ENCODE measurements at places on chromosomes 3 and 15.
A peak's percentile ranks its signal among the peaks of the same experiment; 100 is the strongest.

- no peak for DNase-seq
Measured at GRCh38 chr3:61155701-61156292, 95.5 kb downstream of the FHIT start.

- DNase-seq = no peak
Measured at GRCh38 chr3:52880047-52880446, 17.3 kb downstream of the STIMATE start.

DNA sequence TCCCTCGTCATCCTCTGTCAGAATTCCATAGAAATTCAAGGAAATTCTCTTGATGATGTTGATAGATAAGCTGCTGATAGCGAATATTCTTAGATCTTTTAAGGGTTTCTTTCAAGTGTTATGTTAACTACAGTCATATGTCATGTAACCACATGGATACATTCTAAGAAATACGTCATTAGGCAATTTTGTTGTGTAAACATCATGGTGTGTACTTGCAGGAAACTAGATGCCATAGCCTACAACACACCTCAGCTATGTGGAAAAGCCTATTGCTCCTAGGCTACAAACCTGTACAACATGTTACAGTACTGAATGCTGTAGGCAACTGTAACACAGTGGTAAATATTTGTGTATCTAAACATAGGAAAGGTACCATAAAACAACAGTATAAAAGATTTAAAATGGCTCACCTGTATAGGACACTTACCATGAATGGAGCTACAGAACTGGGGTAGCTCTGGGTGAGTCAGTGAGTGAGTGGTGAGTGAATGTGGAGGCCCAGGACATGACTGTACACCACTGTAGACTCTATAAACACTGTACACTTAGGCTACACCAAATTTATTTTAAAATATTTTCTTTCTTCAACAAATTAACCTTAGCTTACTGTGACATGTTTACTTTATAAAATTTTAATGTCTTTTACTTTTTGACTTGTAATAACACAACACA is 34.6 kb downstream of the GLDN start:
- DNase-seq = no peak

- no peak for DNase-seq
Measured at GRCh38 chr3:154464440-154465190, 34.6 kb upstream of the GPR149 start.

DNA sequence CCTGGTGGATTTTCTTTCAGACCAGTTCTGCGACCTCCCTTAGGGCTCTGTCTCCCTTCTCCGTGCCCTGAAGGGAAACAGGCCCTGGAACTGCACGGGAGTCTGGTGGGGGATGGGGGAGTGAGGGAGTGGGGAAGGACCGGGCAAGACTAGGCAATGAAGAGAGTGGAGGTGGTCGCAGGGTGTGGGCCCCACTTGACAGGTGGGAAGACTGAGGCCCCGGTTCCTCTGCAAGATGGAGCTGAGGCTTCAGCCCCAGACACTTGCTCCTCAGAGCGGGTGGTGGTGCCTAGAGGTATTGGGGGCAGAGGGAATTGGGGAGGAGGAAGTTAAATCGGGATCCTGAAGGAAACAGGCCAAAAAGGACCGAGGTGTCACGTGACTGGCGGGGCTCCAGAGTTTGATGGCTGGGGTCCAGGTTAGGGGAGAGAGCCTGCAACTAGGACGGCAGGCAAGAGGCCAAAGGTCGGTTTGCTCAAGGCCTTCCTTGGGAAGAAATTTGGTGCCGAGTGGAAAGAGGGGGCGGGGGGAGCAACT is 597 bp upstream of the CAMK1 start:
- peak; percentile 73 for DNase-seq

DNA sequence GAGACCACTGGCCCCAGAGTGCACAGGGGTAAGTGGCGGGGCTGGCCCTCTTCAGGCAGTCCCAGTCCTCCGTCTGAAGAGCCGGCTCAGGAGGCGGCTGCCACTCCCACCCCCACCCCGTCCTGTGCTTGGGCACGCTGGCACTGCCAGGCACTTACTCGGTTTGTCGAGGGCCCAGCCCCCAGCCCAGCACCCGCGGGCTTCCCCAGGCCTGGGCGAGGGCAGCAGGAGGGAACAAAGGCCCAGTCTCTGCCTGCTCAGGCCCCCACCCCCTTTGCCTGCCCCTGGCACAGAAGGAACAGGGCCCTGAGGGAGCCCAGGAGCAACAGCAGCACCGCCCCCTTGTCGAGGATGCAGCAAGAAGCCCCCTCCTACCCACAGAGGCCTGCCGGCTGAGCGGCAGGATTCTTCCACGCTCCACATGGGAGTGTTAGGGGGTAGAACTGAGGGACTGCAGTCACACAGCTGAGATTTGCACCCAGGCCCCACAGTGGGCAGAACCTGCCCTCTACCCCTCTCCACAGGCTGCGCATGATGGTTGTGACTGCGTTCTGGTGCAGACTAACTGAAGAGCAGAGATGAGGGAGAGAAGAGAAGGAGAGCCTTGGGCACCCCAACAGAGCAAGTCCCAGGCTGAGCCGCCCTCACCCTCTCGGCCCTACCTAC is 8.9 kb downstream of the DUSP7 start:
- DNase-seq = no peak

GRCh38 chr3:189403194-189403593 is 228.0 kb upstream of the TP63 start:
- DNase-seq = no peak

GRCh38 chr3:71045212-71045916 is 538.2 kb downstream of the FOXP1 start:
- DNase-seq = no peak

DNA sequence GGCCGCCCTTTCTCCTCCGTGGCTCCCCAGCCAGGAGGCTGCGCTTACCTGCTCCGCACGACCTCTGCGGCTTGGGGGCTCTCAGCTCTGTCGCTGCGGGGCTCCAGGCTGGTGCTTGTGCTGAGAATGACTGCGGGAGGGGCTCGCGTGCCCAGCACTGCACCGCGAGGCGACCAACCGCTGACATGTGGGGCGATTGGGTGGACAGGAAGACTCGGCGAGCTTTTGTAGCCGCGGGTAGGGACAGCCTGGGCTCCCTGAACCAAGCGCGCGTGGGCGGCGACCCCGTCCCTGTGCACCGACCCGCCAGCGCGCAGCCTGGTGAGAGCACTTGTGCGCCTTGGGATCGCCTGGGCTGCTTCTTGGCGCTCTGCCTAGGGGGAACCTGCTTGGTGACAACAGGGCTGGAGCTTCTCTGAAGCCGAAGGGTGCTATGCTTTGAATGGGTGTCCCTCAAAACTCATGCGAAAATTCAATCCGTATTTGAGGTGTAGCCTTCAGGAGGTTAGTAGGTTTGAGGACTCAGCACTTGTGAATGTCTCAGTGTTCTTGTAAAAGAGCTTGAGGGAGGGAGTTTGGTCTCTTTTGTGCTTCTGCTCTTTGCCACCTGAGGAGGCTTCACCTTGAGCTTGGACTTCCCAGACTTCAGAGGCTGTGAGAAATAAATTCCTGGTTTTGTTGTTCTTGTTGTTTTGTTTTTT is 50.4 kb downstream of the IL12A start:
- no peak for DNase-seq

- no peak for DNase-seq
Measured at GRCh38 chr3:104397713-104398112, 969.0 kb upstream of the ALCAM start.

GRCh38 chr3:14457999-14458398 is 55.6 kb downstream of the SLC6A6 start:
- no peak for DNase-seq

- DNase-seq = no peak
Measured at GRCh38 chr3:186333256-186333655, 28.8 kb downstream of the DGKG start.

- no peak for DNase-seq
Measured at GRCh38 chr3:8627949-8628348, 16.6 kb downstream of the SSUH2 start.

DNA sequence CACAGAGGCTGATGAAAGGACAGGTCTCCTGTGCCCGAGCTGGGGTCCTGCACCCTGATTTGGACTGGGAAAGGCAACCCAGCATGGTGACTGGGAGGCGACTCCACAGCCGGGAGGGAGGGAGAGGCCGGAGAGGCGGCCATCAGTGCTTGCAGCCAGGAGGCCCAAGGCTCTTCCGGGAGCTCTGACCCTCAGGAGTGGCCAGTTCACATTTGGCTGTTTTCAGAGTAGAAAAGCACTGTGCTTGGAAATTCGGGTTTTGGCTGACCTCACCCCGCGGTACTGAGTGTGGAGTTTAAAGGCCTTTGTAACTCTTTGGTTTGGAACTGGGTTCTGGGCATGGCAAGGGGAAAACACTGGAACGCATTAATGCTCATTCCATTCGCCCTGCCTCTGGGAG is 31.9 kb downstream of the SMAD6 start:
- DNase-seq = no peak

GRCh38 chr3:196513697-196514349 is 1.3 kb downstream of the SMCO1 start:
- DNase-seq = no peak

GRCh38 chr3:45966950-45967640 is 23.8 kb downstream of the CXCR6 start:
- DNase-seq = no peak

GRCh38 chr15:42693942-42694341 is 43.0 kb downstream of the CDAN1 start:
- no peak for DNase-seq

- no peak for DNase-seq
Measured at GRCh38 chr3:52280050-52280461, 1.6 kb upstream of the WDR82 start.

DNA sequence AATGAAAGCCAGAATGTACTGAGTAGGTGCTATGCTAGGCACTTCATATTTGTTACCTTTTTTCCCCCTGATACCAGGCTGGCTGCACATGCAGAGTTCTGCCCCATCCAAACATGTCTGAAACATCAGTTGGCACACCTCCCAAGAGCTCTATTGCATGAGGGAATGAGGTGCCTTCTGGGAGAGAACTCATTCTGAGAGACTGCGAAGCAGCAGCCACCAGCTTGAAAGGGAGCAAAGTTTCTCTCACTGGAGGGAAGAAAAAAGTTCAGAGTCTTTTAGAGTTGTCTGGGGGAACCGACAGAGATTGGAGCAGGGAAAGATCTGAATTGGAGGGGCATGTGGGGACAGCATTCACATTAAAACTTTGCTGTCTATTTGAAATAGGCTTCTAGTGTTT is 84.1 kb downstream of the AGBL1 start:
- peak; percentile 32 for DNase-seq

DNA sequence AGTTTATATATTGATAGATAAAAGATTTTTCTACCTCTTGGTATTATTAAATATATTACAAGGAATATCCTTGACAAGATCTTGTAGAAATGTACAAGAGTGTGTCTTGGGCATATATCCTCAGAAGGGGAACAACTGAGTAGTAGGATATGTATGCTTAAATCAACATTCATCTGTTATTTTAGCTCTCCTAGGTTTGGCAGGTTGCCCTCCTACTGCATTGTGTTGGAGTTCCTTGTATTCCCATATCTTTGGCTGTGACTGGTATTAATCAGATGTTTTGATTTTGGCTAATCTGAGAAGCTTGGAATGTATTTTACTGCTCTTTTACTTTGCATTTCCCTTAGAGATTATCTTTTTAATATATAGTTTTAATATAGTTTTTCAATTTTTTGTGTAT is 4.6 kb downstream of the MYRIP start:
- DNase-seq = no peak

DNA sequence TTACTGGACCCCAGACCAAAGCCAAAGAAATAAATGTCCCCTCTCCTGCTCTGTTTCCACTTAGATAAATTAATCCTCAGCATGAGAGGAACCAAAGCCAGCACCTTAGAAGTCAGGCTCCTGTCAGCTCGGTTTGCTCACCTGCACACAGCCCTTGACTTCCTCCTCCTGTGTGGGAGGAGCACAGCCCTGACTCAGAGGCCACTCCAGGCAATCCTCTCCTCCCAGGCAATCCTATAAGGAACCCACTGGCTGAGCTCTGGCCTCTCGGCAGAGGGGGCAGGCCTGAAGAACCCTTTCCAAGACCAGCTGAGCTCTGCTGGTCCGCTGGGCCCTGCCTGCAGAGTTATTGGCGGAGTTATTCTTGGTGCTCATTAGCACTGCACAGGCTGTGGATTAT is 30.8 kb downstream of the LIPC start:
- no peak for DNase-seq

- DNase-seq = no peak
Measured at GRCh38 chr3:103033841-103034240, 599.0 kb downstream of the ZPLD1 start.

- no peak for DNase-seq
Measured at GRCh38 chr15:44529864-44530604, 6.9 kb upstream of the EIF3J start.

GRCh38 chr3:110773413-110773954 is 298.1 kb upstream of the NECTIN3 start:
- DNase-seq = no peak

- no peak for DNase-seq
Measured at GRCh38 chr3:148026009-148026588, 616.9 kb downstream of the ZIC1 start.

DNA sequence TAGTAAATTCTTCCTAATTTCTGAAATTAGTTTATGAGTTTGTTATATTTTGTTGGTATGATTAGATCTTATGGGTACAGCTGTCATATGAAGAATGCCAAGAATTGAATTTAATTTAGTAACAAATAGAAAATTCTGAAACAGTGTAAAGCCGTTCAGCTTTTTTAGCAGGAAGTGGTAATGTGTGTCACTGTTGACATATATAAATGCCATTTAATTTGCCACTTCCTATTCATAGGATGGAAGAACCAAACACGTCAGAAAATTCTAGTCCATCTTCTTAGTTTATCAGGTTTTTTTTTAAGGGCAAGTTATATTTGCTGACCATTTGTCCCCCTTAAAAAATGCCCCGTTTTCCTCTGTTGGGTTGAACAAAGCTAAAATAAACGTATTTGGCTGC is 43.0 kb downstream of the RAB8B start:
- no peak for DNase-seq

- no peak for DNase-seq
Measured at GRCh38 chr15:62241135-62241770, 76.2 kb upstream of the C2CD4B start.

GRCh38 chr3:129060276-129061022 is at the start of gene GP9:
TSS of gene GP9 (plus strand) at chr3:129060779. CDS start at chr3:129061740, 961 bp downstream.
- no peak for DNase-seq

- no peak for DNase-seq
Measured at GRCh38 chr15:85097250-85097649, 115.6 kb downstream of the PDE8A start.

- no peak for DNase-seq
Measured at GRCh38 chr3:49351521-49352011, 6.6 kb downstream of the GPX1 start.

DNA sequence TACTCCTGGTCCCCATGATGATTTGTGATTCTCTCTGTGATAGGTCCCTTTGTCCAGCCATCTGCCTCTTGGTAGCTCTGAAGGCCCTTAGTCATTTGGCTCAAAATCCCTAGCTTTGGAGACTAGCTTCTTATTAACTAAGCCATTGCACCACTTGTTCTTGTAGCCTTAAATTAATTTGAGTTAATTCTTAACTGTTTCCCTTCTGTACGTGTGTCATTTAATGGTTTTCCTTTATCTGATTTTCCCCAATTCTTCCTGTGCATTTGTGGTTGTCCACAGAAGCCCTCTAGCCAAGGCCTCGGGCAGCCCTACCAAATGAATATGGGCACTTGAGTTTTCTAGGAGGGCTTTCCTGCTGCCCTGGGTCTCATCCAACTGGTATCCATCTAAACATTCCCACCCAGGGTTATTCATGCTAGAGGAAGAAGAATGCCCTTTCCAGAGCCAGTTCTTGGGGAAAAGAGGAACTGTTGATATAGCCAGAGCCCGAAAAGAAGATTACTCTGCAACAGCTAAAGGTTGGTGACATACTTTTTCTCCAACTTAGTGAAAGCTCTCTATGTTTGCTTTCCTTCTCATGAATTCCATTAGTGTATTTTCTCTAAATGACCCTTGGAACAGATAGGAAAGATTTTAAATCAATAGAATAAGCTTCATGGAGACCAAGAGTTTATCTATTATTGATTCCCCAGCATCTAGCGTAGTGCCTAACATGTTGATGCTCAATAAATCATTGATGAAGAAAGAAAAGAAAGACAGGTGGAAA is 44.2 kb upstream of the ZBTB38 start:
- DNase-seq = no peak

Data from gastrocnemius medialis (tissue), 4 donors.